ENCODE measurements at places on chromosomes 12 and 14. TPM values are rescaled to one million over a fixed set of nuclear protein-coding genes. Genes with fewer than 3 reads are reported as not detected.

GRCh38 chr14:69852531-69853321, 26.5 kb upstream of the SMOC1 start:
- H3K4me3 ChIP-seq, result no peak overlapping the region
- no peaks in the 10 kb centered on the region for H3K27me3 ChIP-seq
- no peak overlapping the region for H3K27ac ChIP-seq

- H3K36me3 ChIP-seq, result no peaks in the 10 kb centered on the region
- peaks cover 20% of the 10 kb centered on the region for H3K4me1 ChIP-seq
- no peak for DNase-seq
- H3K27ac ChIP-seq, result no peak overlapping the region
- H3K27me3 ChIP-seq, result peaks cover 50% of the 10 kb centered on the region
Observed at GRCh38 chr14:28771168-28771567, 4.6 kb downstream of the FOXG1 start.

DNA sequence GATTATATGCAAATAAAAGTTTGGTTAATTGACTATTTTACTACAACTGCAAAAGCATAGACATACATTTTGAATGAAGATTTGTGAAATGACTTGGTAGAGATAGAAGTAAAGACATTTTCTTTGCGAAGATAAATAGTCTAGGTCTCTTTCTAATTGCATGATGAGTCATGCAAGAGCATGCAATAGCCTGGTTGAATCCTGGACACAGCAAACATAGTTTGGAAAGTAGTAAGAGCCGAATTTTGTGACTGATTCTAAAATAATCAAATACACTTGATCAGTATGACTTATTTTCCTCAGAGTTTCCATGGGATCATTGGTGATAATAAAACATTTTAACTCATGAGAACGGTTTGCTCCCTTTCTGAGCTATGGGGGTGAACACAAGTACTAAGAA, 27.7 kb upstream of the CAND1 start:
- no peaks in the 10 kb centered on the region for H3K36me3 ChIP-seq
- H3K27me3 ChIP-seq, result no peaks in the 10 kb centered on the region
- no peak overlapping the region for H3K4me3 ChIP-seq
- H3K27ac ChIP-seq, result no peak overlapping the region

- H3K27ac ChIP-seq, result no peak overlapping the region
- no peak for DNase-seq
- H3K27me3 ChIP-seq, result no peaks in the 10 kb centered on the region
Observed at GRCh38 chr12:77300811-77301210, 235.4 kb upstream of the E2F7 start.

DNA sequence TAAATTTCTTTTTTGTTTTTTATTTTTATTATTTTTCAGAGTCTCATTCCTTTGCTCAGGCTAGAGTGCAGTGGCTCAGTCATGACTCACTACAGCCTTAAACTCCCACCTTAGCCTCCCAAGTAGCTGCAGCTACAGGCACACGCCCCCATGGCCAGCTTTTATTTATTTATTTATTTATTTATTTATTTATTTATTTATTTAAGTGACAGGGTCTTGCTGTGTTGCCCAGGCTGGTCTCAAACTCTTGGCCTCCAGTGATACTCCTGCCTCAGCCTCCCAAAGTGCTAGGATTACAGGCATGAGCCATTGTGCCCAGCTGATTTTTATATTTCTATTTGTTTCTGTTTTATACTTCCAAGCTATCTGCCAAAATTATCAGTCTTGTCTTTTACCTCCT, 89.2 kb upstream of the EVL start:
- H3K4me3 ChIP-seq, result no peak overlapping the region
- H3K27ac ChIP-seq, result no peak overlapping the region
- DNase-seq, result no peak
- H3K4me1 ChIP-seq, result peaks cover 8% of the 10 kb centered on the region
- no peaks in the 10 kb centered on the region for H3K36me3 ChIP-seq

GRCh38 chr12:1995205-1995896, 8.9 kb downstream of the DCP1B start:
- no peak for DNase-seq
- H3K27ac ChIP-seq, result peak overlapping the region; percentile 81
- peaks cover 55% of the 10 kb centered on the region for H3K4me1 ChIP-seq
- H3K36me3 ChIP-seq, result peaks cover 50% of the 10 kb centered on the region
- no peak overlapping the region for H3K4me3 ChIP-seq

GRCh38 chr12:121947981-121948380, 29.6 kb downstream of the CFAP251 start:
- H3K27ac ChIP-seq, result no peak overlapping the region
- no peaks in the 10 kb centered on the region for H3K4me1 ChIP-seq
- H3K27me3 ChIP-seq, result no peaks in the 10 kb centered on the region
- no peak for DNase-seq
- H3K4me3 ChIP-seq, result no peak overlapping the region

DNA sequence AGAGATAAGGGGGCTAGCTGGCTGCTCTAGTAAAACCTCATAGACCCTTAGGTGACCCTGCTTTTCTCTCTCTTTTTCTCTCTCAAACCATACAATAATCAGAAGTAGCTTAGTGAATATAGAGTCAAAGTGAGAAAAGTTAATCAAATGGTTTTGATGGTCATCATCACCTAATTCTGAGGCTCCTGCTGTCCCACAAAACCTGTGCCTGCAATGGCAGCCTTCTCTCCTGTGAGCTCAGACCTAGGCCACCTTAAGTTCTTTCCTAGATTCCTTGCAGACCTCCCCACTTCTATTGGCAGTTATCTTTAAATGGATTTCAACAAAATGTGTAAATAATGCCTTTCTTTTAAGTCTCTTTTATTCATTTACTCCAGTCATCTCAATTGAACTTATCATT, 1.5 kb upstream of the RPAP3 start:
- no peaks in the 10 kb centered on the region for H3K36me3 ChIP-seq
- H3K27me3 ChIP-seq, result no peaks in the 10 kb centered on the region
- H3K4me3 ChIP-seq, result peak overlapping the region; percentile 95
- peak; percentile 17 for DNase-seq
- peaks cover 12% of the 10 kb centered on the region for H3K4me1 ChIP-seq
- no peak overlapping the region for H3K27ac ChIP-seq

- DNase-seq, result no peak
- H3K4me3 ChIP-seq, result no peak overlapping the region
- no peaks in the 10 kb centered on the region for H3K4me1 ChIP-seq
- H3K27ac ChIP-seq, result no peak overlapping the region
- H3K27me3 ChIP-seq, result no peaks in the 10 kb centered on the region
- H3K36me3 ChIP-seq, result no peaks in the 10 kb centered on the region
Observed at GRCh38 chr14:106530031-106530422, 1003.6 kb downstream of the TMEM121 start.

- no peaks in the 10 kb centered on the region for H3K27me3 ChIP-seq
- peaks cover 1% of the 10 kb centered on the region for H3K36me3 ChIP-seq
- H3K4me1 ChIP-seq, result peaks cover 31% of the 10 kb centered on the region
- H3K27ac ChIP-seq, result no peak overlapping the region
- no peak for DNase-seq
- H3K4me3 ChIP-seq, result no peak overlapping the region
Observed at GRCh38 chr14:55412676-55413075, 1.0 kb upstream of the ATG14 start.

- DNase-seq, result no peak
- H3K27me3 ChIP-seq, result no peaks in the 10 kb centered on the region
- no peaks in the 10 kb centered on the region for H3K36me3 ChIP-seq
- no peak overlapping the region for H3K4me3 ChIP-seq
- H3K27ac ChIP-seq, result no peak overlapping the region
Observed at GRCh38 chr12:3137268-3137781, 60.1 kb downstream of the TSPAN9 start.

GRCh38 chr12:67116134-67116533, 153.0 kb upstream of the CAND1 start:
- no peak overlapping the region for H3K4me3 ChIP-seq
- no peaks in the 10 kb centered on the region for H3K4me1 ChIP-seq
- H3K36me3 ChIP-seq, result no peaks in the 10 kb centered on the region

DNA sequence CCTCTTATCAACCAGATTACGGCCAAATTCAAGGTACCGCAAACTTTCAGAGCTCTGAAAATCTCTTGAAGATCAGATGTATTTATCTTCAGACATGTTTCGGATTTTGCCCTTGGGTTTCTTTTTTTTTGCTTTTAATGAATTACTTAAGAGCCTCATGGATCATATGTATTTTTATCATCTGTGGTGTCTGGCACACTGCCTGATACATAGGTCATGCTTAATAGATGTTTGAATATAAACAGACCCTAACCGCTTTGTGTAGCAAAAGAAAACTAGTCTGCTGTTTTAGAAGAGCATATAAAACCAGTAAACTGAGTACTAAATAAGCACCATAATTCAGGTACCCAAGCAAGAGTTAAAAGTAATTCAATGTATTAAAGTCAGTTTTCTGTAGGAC, 20.1 kb upstream of the TBK1 start:
- H3K4me1 ChIP-seq, result no peaks in the 10 kb centered on the region
- no peaks in the 10 kb centered on the region for H3K27me3 ChIP-seq
- H3K4me3 ChIP-seq, result no peak overlapping the region

- no peaks in the 10 kb centered on the region for H3K4me1 ChIP-seq
- peaks cover 97% of the 10 kb centered on the region for H3K36me3 ChIP-seq
- H3K27ac ChIP-seq, result no peak overlapping the region
- no peak for DNase-seq
- no peaks in the 10 kb centered on the region for H3K27me3 ChIP-seq
- no peak overlapping the region for H3K4me3 ChIP-seq
Observed at GRCh38 chr12:122137229-122137628, 36.8 kb downstream of the IL31 start.

GRCh38 chr14:45526715-45527549, 273.9 kb upstream of the MIS18BP1 start:
- no peak overlapping the region for H3K27ac ChIP-seq
- no peak for DNase-seq
- H3K4me1 ChIP-seq, result no peaks in the 10 kb centered on the region
- H3K27me3 ChIP-seq, result no peaks in the 10 kb centered on the region

GRCh38 chr14:90775441-90775840, 40.8 kb downstream of the TTC7B start:
- H3K36me3 ChIP-seq, result peaks cover 11% of the 10 kb centered on the region
- H3K27me3 ChIP-seq, result no peaks in the 10 kb centered on the region
- H3K4me1 ChIP-seq, result no peaks in the 10 kb centered on the region
- H3K4me3 ChIP-seq, result no peak overlapping the region

DNA sequence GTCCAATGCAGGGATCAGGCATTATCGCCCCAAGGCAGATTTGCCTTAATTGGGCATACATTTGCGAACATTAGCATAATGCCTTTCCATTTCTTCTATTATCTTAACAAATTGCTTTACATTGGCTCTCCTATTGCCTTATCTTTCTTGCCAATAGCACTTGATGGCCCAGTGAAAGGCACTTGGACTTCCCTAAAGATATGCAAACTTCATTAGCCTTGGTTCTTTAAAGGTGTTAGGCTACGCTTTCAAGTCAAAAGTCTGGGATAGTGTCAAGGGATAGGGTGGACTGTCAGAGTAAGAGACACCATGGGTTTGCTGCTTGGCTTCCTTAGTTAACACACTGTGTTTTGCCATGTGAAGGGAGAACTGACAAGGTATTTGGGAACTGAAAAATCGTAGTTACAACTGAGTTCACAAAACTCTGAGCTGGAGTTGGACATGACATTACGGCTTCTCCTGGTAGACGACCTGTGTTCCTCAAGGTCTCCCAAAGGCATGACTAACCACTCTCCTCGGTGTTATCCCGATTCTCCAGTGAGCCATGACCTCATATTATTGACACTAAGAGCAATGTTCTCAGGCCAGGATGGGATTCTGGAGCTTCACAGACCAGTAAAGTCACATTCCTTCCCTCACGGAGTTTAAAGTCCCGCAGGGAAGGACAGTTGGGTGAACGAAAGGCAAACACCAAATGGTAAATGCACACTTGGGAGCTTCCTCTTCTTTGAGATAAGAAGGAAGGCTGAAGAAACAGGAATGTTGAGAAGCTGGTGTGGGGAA, 65.2 kb downstream of the TBC1D30 start:
- H3K4me3 ChIP-seq, result no peak overlapping the region
- DNase-seq, result no peak
- no peaks in the 10 kb centered on the region for H3K27me3 ChIP-seq

- peaks cover 27% of the 10 kb centered on the region for H3K4me1 ChIP-seq
- no peaks in the 10 kb centered on the region for H3K36me3 ChIP-seq
- no peak overlapping the region for H3K4me3 ChIP-seq
- peak overlapping the region; percentile 45 for H3K27ac ChIP-seq
- no peaks in the 10 kb centered on the region for H3K27me3 ChIP-seq
Observed at GRCh38 chr14:53368711-53369201, 215.6 kb upstream of the DDHD1 start.

- no peaks in the 10 kb centered on the region for H3K27me3 ChIP-seq
- DNase-seq, result no peak
- H3K36me3 ChIP-seq, result no peaks in the 10 kb centered on the region
- no peak overlapping the region for H3K27ac ChIP-seq
- no peak overlapping the region for H3K4me3 ChIP-seq
Observed at GRCh38 chr12:104701756-104702155, 245.0 kb downstream of the CHST11 start.

DNA sequence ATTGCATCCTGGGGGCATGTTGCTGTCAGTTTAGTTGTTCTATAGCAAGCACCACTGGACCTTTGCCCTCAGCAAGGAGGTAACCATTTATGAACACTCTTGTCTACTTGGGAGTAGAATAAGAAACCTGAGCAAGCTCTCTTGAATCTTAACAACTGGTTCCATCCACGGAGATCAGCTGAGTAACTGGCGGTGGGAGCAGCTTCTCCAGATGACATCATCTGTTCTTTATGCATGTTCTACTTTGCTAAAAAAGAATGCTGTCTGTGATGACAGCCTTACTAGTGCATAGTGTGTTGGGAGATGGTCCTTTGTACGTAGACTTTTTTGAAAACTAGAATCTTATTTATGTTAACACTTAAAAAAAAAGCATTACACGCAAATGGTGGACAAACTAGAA, 17.7 kb downstream of the SLC4A8 start:
- DNase-seq, result no peak
- no peaks in the 10 kb centered on the region for H3K36me3 ChIP-seq
- H3K4me3 ChIP-seq, result no peak overlapping the region
- H3K4me1 ChIP-seq, result no peaks in the 10 kb centered on the region
- H3K27me3 ChIP-seq, result no peaks in the 10 kb centered on the region

DNA sequence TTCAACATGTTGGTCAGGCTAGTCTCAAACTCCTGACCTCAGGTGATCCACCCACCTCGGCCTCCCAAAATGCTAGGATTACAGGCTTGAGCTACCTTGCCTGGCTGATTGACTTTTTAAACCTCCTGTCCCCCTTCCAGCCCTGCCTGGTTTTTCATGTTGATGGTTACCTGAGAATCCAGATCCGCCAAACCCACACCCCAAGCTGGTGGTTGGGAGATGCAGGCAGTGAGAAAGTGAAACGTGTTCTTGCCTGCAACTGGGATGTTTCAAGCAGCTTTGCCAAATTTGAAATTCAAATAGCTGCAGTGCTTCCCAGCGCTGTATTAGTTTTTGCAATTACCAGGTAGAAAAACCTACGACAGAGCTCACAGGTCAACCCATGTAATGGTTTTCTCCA, 238.3 kb upstream of the PWP1 start:
- H3K27ac ChIP-seq, result no peak overlapping the region
- H3K27me3 ChIP-seq, result no peaks in the 10 kb centered on the region
- DNase-seq, result no peak
- no peaks in the 10 kb centered on the region for H3K36me3 ChIP-seq
- no peaks in the 10 kb centered on the region for H3K4me1 ChIP-seq

The FIGNL2 gene
- 0.39 TPM for total RNA-seq

The HOXC4 gene
- 0.83 TPM for total RNA-seq

The PTGER2 gene
- total RNA-seq, result 3.4 TPM

The SLC7A8 gene
- total RNA-seq, result 23.5 TPM

The FGD4 gene
- 24.1 TPM for total RNA-seq

The WSB2 gene
- 87.7 TPM for total RNA-seq

The TAS2R8 gene
- total RNA-seq, result not detected

The RPGRIP1 gene
- total RNA-seq, result not detected

The GPR162 gene
- total RNA-seq, result 3.7 TPM

The APPL2 gene
- total RNA-seq, result 20.1 TPM

Measured in esophagus muscularis mucosa (tissue), 4 donors.